Breast epithelium (tissue), 4 donors: ENCODE measurements at places on chromosomes 5 and 9.

DNA sequence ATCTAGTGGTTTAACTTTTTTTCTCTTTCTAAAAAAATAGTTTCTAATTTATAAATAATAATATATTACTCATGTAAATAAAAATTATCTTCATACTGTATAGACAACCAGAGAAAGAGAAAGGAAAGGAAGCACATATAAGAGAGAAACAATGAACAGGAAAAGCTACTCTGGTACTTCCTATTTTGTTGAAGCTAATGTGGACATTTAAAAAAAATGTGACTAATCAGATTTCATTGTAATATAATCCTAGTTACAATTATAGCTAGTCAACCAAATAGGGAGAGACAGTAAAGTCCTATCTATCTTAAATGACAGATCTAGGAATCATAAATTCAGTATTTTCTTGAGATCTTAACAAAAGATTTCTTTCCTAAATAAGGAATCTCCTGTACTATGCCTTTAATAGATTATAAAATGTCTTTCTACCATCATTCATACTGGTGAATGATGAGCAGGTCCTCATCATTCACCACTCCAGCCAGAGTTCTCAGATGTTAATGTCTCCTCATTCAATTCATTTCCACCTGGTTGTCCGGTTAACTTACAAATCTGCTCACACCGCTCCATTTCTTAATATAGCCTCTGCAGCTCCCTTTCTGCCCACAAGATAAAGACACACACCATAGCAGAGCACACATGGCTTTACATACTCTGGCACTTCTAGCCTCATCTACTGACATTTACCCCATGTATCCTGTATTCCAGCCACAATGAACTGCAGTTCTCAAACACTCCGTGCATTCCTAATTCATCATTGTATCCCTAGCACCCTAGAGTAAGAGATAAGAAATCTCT lies 30.9 kb downstream of the ZFR start:
- no peak overlapping the region for H3K27ac ChIP-seq
- H3K4me3 ChIP-seq, result no peak overlapping the region
- no peaks in the 10 kb centered on the region for H3K27me3 ChIP-seq
- H3K36me3 ChIP-seq, result no peaks in the 10 kb centered on the region
- DNase-seq, result no peak
- no peaks in the 10 kb centered on the region for H3K4me1 ChIP-seq

GRCh38 chr9:84294241-84294950 lies 46.2 kb downstream of the SLC28A3 start:
- H3K4me1 ChIP-seq, result no peaks in the 10 kb centered on the region
- H3K36me3 ChIP-seq, result no peaks in the 10 kb centered on the region
- H3K27me3 ChIP-seq, result no peaks in the 10 kb centered on the region
- no peak overlapping the region for H3K27ac ChIP-seq
- no peak for DNase-seq
- no peak overlapping the region for H3K4me3 ChIP-seq

DNA sequence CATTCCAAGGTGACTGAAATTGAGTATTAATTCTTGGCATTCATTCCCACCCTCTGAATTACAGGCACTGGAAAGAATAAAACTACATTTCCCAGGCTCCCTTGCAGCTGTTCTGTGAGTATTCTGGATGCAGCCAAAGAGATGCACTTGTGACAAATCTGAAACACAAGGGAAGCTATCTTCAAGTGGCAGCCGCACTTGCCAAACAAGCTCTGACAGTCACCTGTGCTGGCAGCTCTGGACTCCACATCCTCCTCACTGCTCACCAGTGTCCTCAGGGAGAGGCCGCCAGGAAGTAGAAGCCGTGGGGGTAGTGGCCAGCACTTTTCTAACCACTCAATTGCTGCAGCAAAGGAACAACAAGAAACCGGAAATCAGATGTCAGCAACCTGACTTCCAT lies 275.0 kb downstream of the NR2F1-AS1 start:
- peak overlapping the region; percentile 23 for H3K4me3 ChIP-seq
- DNase-seq, result no peak
- H3K27ac ChIP-seq, result no peak overlapping the region
- no peaks in the 10 kb centered on the region for H3K27me3 ChIP-seq

DNA sequence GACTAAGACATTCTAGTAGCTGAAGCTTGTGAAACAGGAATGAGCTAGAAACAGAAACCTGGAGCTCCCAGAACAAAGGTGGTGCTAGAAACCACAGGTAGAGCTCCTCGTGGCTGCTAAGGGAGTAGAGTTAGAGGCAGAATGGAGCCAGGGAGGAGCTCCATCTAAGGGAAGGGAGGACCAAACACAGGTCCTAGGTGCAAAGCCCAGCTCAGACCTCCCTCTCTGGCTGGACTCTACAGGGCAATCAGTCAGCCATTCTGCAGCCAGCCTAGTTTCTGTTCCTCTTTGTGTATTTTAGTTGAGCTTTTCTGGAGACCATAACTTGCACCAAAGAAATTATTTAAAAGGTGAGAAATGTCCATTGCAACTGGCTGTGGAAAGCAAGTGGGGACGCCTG lies 70.4 kb downstream of the CRB2 start:
- no peaks in the 10 kb centered on the region for H3K36me3 ChIP-seq
- H3K27me3 ChIP-seq, result no peaks in the 10 kb centered on the region
- no peak overlapping the region for H3K27ac ChIP-seq
- H3K4me3 ChIP-seq, result no peak overlapping the region
- peak; percentile 25 for DNase-seq

- no peak overlapping the region for H3K27ac ChIP-seq
- H3K27me3 ChIP-seq, result no peaks in the 10 kb centered on the region
- peaks cover 6% of the 10 kb centered on the region for H3K4me1 ChIP-seq
- no peak overlapping the region for H3K4me3 ChIP-seq
- no peak for DNase-seq
Measured at GRCh38 chr5:140020601-140021177, 22.4 kb downstream of the NRG2 start.

- H3K27me3 ChIP-seq, result no peaks in the 10 kb centered on the region
- no peak for DNase-seq
- no peaks in the 10 kb centered on the region for H3K4me1 ChIP-seq
- H3K4me3 ChIP-seq, result no peak overlapping the region
- peak overlapping the region; percentile 22 for H3K27ac ChIP-seq
Measured at GRCh38 chr5:96734871-96735325, 72.7 kb downstream of the CAST start.
